ENCODE measurements at places on chromosomes 13 and 19. TPM values are rescaled to one million over a fixed set of nuclear protein-coding genes. Genes with fewer than 3 reads are reported as not detected.

DNA sequence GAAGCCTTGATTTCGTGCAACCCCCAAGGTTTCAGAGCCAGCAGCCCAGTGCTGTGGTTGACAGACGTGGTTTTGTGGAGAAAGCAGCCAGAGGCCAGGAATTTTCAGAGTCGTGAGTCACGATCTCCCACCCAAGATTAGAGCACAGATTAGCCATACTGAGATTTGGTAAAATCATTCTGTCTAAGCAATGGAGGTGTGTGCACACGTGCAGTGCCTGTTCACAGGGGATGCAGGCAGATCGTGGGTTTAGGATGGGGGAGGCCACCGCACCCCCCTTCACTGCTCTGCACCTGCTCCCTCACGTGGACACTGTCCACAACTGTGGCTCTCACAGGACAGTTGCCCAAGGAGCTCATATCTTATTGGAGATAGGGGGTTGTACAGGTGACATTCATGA, 46.6 kb upstream of the GPR183 start:
- no peak for DNase-seq

DNA sequence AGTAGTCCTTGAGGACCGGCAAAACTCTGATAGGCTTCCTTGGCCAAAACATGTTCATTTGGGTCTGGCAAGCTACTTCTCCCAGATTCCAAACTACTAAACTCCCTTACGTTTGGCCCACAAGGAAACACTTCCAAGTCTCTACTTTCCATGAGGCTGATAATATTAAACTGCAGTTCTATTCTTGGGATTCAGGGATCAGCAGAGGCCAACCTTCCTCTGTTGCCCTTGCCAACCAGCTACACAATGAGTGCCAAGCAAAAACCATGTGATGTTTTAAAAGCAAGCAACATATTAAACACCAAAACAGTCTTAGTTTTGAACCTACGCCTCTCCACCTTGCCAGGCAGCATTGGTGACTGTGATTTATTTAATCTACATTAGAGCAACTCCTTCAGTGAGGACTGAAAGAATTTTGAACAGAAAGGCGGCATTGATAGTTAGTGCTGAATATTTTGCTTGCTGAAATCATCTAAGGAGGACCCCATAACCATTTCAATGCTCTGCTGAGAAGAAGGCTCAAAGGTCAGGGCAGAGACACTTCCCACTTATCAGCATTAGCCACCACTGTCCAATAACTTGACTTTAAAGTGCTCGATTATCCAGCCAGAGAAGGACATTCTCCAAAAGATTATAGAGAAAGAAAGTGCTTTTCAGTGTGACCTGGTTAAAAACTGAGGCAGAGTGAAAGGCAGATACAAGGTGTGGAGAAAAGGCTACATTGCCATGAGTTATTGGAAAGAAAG, 287.1 kb downstream of the TBC1D4 start:
- no peak for DNase-seq

DNA sequence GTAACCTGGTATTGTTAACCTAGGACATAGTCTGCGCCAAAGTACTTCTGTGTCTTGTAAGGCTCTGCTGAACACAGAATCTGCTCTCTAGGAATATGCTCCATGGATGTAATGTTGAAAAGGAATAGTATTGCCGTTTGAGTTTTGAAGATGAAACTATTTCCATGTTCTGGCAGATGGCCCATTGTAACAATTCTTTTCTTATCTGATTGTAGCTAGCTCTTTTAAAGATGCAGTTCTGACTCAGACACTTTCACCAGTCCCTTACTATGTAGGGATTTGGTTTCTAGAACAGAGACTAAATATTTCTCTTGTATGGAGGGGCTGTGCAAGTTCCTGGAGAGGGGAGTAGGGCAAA, 185.6 kb downstream of the MTUS2 start:
- DNase-seq, result no peak

DNA sequence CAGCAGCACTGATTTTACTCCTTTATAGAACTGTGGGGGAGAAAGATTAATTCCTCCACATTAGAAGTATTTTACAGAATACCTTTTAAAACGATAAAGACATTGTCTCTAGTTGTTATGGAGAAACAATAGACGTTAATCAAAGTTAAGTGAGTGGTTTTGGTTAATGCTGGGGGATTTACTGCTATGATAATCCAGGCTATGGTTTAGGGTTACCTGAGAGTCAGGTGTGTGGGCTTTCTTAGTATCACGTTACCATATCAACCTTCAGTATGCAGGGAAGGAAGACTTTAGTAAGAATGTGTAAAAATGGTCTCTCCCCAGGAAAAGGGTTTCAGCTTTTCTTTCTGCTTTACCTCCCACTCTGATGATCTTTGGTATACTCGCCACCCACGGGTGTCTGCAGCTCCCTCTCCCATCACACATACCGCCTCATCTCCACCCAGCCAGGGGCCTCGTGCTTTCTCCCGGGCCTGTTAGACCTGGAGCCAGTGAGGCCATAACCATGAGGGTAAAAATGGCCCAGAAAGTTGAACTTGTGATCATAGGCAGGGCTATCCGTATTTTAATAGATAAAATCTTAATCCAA, 45.6 kb upstream of the WDFY2 start:
- no peak for DNase-seq

DNA sequence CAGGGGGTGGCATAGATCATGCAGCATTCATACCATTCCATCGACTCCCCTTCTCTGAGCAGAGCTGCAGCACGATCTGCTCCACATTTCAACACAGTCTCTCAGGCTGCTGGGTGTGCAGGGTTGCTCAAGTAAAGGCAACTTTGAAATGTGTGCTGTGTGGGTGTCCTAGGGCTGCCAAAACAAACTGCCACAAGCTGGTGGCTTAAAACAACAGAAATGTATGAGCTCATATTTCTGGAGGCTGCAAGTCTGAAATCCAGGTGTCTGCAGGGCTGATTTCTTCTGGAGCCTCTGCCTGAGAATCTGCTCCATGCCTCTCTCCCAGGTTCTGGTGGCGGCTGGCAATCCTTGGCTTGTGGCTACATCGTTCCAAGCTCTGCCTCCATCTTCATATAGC, 63.7 kb upstream of the WDFY2 start:
- DNase-seq, result no peak

DNA sequence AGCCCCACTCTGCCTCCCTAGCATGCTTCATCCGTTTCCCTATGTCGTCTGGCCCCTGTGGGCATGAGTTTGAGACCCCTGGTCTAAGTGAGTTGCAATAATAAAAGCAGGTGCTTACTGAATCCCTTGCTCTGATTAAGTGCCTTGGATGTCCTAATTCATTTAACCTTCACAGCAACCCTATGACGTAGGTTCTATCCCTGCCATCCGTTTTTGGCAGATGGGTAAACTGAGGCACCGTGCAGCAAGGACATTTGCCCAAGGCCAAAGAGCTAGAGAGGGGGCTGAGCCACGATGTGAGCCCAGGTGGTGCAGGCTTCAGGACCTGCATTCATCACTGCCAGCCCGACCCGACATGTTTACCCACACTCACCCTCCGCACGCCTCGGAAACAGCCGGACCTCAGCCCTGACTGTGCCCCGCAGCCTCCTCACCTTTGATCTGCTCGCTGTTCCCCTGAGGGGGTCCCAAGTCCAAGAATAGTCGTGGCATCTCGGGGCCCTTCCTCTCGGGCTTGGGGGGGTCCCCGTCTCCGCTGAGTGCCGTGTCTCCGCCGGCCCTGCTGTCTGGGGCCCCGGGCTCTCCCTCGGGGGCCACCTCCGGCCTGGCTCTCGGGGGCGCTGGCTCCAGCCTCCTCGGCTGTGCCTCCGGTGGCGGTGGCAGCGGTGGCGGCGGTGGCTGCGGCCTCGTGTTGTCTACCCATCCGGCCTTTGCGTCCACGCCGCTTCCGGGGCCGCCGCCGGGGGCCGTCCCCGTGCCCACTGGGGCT, 14.5 kb downstream of the LMTK3 start:
- no peak for DNase-seq

- DNase-seq, result peak; percentile 85
Measured at GRCh38 chr19:11247391-11247790, 8.0 kb downstream of the ANGPTL8 start.

- no peak for DNase-seq
Measured at GRCh38 chr13:73815796-73816195, 318.4 kb downstream of the KLF12 start.

GRCh38 chr13:71079638-71080037, 787.4 kb downstream of the DACH1 start:
- DNase-seq, result no peak

DNA sequence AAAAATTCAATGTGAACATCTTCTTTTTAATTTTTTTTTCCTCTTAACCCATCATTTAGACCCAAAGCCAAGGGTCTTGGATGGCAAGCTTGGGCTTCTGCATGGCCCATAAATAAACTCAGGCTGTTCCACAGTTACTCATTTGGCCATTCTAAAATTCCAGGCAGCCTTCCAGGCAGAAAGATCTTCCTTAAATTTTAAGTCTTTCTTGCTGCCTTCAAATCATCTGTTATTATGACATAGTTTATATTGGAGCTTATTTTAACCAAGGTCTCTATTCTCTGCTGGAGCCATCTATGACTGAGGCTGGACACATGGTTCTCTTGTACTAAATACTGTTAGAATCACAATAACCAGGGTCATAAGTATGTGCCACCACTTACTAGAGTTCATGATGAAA, 317.3 kb upstream of the MAB21L1 start:
- DNase-seq, result no peak

GRCh38 chr13:97353927-97354675, 79.9 kb upstream of the RAP2A start:
- no peak for DNase-seq

GRCh38 chr13:104984296-104984818, 1551.1 kb downstream of the EFNB2 start:
- DNase-seq, result peak; percentile 24

GRCh38 chr19:31959527-31960018, 385.8 kb upstream of the ZNF507 start:
- no peak for DNase-seq

DNA sequence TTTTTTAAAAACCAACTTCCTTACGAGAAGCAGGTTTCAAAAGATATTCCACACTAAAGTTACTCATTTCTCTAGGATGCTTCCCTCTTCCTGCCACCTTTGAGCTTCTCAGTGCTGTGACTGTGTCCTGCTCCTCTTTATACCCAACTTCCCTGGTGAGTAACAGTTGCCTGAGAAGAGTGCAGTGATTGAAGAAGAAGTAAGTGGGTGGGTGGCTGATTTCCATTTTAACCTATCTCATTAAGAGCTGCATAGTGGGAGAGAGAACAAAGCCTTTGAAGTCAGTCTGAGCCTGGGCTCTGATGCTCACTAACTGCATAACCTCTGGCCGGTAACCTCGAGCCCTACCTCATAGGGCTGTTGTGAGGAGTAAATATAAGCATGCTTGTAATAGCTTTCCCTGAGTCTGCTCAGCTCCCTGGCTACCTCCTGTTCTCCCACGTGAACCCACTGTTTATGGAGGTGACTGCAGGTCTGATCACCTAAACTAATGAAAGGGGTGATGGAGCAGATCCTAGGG, 977.3 kb downstream of the UQCRFS1 start:
- no peak for DNase-seq

- DNase-seq, result no peak
Measured at GRCh38 chr13:23778879-23779278, 110.3 kb downstream of the MIPEP start.

- DNase-seq, result no peak
Measured at GRCh38 chr19:38692458-38693379, 45.3 kb downstream of the ACTN4 start.

- no peak for DNase-seq
Measured at GRCh38 chr13:104389691-104390090, 1323.5 kb upstream of the SLC10A2 start.

DNA sequence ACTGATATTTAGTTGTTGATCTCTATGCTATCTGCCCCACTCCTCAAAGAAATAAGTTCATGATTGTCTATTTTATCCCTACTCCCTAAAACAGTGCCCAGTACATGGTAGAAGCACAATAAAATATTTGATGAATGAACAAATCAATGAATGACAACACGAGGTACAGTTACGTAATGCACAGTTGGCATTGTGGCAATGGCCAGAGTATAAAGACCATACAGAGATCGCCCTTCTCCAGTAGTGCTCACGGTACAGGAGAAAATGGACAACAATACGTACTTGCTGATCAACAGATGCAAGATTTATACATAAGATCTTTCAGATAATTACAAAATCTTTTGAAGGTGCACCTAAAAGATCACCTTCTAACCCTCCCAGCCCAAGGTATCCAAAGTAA, 225.4 kb downstream of the KLF12 start:
- DNase-seq, result no peak

- DNase-seq, result no peak
Measured at GRCh38 chr13:39365879-39366278, 237.1 kb downstream of the LHFPL6 start.

DNA sequence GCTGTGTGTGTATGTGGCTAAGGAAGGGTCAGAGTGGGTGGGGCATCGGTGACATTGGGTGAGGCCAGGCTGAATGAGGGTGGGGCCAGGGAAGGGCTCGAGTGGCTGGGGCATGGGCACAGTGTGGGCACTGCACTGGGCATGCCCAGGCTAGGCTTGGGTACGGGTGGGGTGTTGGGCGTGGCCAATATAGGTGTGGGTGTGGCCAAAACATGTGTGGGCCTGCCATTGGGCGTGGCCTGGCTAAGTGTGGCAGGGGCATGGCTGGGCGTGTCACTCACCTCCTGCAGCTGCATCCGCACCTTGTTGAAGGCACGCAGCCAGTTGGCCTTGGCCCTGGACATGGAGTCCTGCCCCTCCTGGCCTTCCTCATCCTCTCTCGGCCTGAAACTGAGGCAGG, 33.2 kb downstream of the UNC13A start:
- no peak for DNase-seq

DNA sequence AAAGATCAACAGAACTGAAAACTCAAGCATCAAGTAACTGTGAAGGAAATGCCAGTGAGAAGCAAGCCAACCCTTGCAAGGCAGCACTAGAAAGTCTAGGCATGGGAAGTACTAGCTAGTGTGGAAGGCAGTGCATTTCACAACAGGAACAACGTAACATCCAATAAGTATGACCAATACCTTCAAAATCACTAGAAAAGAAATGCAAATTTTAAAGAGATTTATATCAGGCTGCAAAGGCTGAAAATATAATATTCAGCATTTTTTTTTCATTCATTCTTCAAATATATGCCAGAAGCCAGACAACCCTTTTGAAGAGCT, 121.9 kb downstream of the DLEU7 start:
- DNase-seq, result no peak

Gene PLPP2
- polyA plus RNA-seq, result 0.21 TPM

Gene ERICH4
- polyA plus RNA-seq, result not detected

Gene RXFP2
- polyA plus RNA-seq, result 1.2 TPM

Gene KLF1
- polyA plus RNA-seq, result 0.18 TPM

Gene ODAD3
- 0.87 TPM for polyA plus RNA-seq

Gene UBE2L5
- polyA plus RNA-seq, result not detected

Gene KDELR1
- polyA plus RNA-seq, result 40.0 TPM

Gene LACC1
- polyA plus RNA-seq, result 0.35 TPM

Gene ADPRHL1
- polyA plus RNA-seq, result 219 TPM

Gene OR7A5
- 0.01 TPM for polyA plus RNA-seq

Gene SIGLEC8
- polyA plus RNA-seq, result 0.09 TPM
